Activated naive CD4-positive, alpha-beta T cell (primary cell): ENCODE measurements at places on chromosomes 5 and 9.

DNA sequence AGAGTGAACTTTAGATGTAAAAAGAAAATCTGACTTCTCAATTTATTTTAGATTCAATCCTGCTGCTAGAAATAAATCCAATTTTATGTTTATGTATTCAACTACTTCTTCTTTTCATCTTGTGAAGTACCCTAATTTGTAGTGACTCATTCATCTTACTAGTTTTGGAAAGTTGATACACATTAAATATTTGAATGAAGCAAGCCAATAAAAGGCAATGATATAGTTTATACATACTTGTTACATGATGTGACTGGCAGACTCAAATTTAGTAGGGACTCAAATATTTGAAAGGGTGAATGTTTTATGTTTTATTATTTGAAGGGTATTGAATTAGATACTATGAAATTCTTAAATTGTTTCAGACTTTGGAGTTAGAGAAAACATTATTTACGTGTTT lies 34.7 kb downstream of the CSNK1G3 start:
- DNase-seq, result no peak

DNA sequence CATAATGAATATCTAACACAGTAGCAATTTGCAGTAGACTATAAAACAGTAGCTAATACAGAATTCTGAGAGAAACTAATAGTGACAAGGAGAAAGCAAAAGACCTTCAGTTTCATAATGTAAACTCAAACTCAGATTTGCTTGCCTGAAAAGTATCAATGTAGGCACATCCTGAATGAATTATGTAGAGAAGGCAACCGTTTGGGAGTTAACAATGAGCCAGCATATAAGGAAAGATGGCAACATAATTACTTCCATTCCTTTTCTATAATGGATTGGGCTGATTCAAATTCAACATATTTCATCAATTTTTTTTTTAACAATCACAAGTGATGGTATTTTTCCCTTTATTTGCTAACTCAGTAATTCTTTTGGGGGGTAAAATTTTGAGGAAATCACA lies 261.6 kb downstream of the SEMA5A start:
- no peak for DNase-seq

GRCh38 chr5:173663352-173664153 lies 47.1 kb upstream of the BOD1 start:
- no peak for DNase-seq

- no peak for DNase-seq
Measured at GRCh38 chr9:110249603-110250002, 6.7 kb downstream of the TXN start.

DNA sequence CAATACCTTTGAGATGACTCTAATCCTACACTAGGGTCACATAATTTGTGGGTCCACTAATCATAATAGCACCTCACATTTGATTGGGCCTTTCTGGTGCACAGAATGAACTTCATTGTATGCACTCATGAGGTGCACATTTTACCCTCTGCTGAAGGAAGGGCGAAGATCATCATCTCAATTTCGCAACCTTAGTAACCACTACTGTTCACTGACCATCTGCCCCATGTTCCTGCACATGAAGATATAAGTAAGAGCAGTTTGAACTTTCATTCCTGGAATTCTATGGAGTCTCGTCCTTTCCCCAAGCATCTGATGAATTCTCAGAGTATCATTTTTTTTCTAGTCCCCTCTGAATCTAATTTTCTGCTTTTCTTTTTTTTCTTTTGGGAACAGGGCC lies 21.2 kb downstream of the GAS1 start:
- no peak for DNase-seq

DNA sequence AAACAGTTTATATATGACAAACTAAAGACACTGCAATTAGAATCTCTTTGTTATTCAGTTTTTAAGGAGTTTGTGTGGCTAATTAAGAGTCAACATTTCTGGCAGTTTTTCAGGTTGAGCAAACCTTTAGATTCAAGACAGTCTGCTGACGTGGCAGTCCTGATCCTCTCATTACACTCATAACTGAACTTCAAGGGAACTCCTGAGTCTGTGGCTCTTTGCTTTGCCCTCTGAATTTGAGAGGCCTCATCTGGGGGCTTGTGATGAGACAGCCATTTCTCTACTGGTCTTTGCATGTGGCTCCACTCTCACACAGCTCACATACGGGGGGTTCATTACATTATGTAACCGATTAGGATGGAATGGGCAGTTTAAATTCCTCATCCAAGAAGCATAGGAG lies 182.9 kb upstream of the MEF2C start:
- no peak for DNase-seq

GRCh38 chr9:87097238-87097637 lies 149.9 kb upstream of the GAS1 start:
- no peak for DNase-seq
